ENCODE measurements at places on chromosomes 4 and X.

DNA sequence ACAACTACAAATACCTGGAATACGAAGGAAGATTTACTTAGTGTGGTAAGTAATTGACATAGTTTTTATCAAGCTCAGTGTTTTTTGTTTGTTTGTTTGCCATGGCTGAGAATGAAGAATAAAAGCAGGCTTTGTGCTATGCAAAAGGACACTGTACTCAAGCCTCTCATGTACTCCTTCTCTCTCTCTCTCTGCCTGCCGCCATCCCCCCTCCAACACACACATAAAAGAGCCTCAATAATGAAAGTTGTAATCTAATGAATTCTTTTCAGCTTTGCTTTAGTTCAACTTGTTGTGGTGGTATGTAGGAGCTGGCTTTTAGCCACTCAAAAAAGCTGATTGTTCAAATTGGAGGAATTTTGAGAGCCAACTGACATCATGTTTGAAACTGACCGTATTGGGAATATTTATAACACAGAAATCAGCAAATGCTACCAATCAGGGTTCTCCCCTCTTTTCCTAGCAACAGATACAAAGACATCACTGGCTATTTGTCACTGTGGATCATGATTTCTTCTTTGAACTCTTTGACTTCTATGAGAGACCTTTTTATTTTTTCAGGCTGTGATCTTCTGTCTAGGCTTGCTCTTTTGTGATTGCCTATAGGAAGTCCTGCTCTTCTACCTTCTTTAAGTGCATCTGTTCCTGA, 1148.8 kb downstream of the RAPGEF2 start:
- no peak for DNase-seq

DNA sequence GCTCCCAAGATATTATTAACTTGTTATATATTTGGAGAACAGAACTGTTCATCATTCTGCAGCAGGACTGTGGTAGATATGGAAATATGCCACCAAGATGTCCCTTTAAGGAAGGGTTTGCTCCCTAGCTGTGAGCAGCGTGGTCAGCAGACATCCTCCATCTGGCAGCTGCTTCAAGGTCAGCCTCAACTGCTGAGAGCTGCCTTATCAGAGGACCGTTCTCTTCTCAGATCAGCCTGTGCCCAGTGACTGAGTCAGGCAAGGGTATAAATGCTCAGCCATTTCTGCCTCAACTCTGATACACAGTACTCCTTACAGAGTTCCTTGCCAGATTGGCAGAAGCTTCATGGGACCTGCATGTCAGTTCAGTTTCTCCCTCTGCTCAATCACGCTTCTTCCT, 63.4 kb upstream of the MAGEB2 start:
- no peak for DNase-seq

- DNase-seq: no peak
Observed at GRCh38 chrX:17435476-17435875, 60.5 kb downstream of the NHS start.

DNA sequence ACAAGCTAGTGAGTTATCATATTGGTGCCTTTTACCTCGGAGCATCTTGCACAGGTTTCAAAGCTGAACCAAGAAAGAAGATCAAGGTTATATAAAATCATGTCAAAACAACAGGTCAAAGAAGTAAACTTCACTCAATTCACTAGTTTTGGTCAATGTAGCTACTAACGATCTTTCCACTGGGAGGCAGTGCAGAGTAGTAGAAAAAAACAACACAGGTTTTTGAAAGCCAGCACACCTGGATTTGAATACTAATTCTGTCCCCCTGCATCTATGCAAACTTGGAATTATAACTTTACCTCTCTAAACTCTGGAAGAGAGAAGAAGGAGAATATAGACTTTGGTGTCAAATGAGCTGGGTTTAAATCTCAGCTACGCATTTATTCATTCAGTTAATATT, 266.1 kb downstream of the GRIA3 start:
- DNase-seq: no peak

DNA sequence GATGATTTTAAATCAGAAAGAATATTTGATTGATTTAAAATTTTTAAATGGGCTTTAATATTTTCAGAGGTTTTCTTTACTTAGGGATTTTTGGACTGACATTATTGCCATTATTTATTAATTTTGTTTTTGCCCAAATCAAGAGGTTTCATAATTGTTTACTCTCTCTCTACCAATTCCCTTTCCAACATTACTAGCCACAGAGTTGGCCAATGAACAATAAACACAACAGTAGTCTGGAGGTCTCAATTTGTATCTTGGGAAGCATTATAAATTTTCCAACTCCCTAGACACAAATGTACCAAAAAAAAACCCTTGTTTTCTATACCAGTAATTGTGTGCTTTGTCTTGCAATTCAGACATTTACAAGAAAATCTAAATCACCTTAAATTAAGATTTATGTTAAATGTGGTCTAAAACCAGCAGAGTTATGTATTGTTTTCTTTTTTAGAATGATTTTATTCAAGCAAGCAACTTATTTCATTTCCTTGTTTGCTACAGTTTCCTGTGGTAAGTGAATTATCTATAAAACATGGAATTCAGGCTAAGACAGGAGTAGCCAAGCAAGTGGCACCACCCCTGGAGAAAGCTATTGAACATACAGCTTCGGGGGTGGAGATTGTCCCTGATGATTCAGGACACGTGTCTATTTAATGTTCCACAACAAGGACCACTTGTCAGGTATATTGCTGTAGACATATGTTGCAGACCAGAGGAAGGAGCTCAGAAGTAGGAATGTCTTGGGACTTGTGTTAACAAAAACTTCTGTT, 622 bp downstream of the KLKB1 start:
- no peak for DNase-seq

DNA sequence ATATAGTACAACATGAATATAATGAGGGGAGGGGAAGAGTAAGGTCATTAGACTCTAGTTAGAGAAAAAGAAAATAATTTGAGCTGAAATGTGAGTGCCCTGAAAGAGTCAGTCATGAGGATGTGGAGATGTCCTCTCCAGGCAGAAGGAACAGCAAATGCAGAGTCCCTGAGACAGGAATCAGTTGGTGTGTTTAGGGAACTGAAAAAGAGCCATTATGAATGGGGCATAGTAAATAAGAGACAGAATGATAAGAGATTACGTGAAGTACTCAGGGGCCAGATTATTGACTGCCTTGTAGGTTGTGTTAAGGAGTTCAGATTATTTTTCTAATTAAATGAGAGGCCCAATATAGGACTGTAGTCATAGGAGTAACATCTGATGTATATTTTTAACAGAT, 147.0 kb downstream of the PDLIM5 start:
- no peak for DNase-seq

DNA sequence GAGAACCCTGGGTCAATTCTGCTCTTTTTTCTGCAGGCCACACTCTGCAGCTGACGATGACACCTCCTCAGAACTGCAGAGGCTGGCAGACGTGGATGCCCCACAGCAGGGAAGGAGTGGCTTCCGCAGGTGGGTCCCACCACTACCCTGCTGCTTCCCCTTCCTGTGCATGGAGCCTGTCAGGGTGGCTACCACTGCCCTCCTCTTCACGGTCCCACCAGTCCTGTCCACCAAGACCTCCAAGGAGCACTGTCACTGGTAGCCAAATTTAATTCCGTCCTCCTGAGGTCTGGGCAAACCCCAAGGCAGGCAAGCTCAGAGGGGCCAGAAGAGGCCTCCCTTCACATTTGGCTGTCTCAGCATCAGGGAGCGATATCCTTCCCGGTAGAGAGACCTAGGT, 4.2 kb downstream of the CNGA2 start:
- no peak for DNase-seq

GRCh38 chrX:81308086-81308829, 106.4 kb downstream of the SH3BGRL start:
- no peak for DNase-seq

Measured in activated CD4-positive, alpha-beta T cell treated with anti-CD3 and anti-CD28 coated beads, Interleukin-2, amount 50 U/mL, for 24 hours (primary cell).